ENCODE measurements at places on chromosomes 16 and 17. TPM values are rescaled to one million over a fixed set of nuclear protein-coding genes. Genes with fewer than 3 reads are reported as not detected.
A peak's percentile ranks its signal among the peaks of the same experiment; 100 is the strongest.

KCNH6 gene
- not detected for total RNA-seq

DNA sequence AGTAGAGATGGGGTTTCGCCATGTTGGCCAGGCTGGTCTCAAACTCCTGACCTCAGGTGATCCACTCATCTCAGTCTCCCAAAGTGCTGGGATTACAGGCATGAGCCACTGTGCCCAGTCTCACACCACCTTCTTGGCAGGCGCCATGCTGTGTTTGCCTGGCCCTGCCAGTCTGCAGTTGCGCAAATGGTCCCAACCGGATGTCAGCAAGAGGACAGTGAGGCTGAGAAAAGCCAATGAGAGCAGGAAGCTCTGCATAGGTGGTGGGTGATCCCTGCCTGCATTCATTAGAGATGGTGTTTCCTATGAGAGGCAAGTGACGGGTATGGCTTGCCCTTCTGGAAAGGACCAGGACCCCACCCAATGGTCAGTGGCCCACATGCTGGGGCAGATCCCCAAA lies 59.3 kb downstream of the PECAM1 start:
- DNase-seq, result no peak
- H3K4me3 ChIP-seq, result no peak overlapping the region
- no peaks in the 10 kb centered on the region for H3K36me3 ChIP-seq

ZSCAN10 gene
- total RNA-seq, result not detected

DNA sequence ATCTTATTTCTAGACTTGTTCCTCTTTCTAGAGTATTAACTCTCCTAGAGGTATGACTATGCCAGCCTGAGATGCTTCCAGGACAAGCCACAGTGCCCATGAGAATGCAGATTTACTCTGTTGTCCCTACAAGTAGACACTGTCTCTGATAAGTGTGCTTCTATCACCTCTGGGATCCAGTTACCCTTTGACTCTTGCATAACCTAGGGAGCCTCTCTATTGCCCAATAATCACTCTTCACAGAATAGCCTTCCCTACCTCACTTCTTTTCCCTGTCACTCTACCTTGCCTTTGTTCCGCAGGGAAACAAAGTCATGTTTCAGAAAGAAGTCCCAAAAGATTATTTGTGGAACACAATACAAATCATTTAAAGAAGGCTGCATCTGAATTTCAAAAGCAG lies 1.6 kb upstream of the KRT34 start:
- no peak for DNase-seq
- no peaks in the 10 kb centered on the region for H3K4me1 ChIP-seq
- no peaks in the 10 kb centered on the region for H3K27me3 ChIP-seq
- H3K36me3 ChIP-seq, result no peaks in the 10 kb centered on the region

- no peak overlapping the region for H3K4me3 ChIP-seq
- H3K27ac ChIP-seq, result peak overlapping the region; percentile 90
- H3K27me3 ChIP-seq, result no peaks in the 10 kb centered on the region
- peaks cover 93% of the 10 kb centered on the region for H3K4me1 ChIP-seq
- H3K36me3 ChIP-seq, result peaks cover 20% of the 10 kb centered on the region
These were observed 23.1 kb downstream of the CDC42EP4 start for GRCh38 chr17:73288534-73289302.

- DNase-seq, result no peak
- H3K27me3 ChIP-seq, result no peaks in the 10 kb centered on the region
- H3K4me3 ChIP-seq, result peak overlapping the region; percentile 25
- H3K27ac ChIP-seq, result peak overlapping the region; percentile 35
- no peaks in the 10 kb centered on the region for H3K36me3 ChIP-seq
These were observed 2.6 kb upstream of the TSPOAP1 start for GRCh38 chr17:58330997-58331814.

GRCh38 chr16:29844575-29845331 lies 18.3 kb downstream of the CDIPT start:
- H3K4me3 ChIP-seq, result no peak overlapping the region
- peak; percentile 80 for DNase-seq
- H3K4me1 ChIP-seq, result no peaks in the 10 kb centered on the region
- H3K36me3 ChIP-seq, result peaks cover 76% of the 10 kb centered on the region

DNA sequence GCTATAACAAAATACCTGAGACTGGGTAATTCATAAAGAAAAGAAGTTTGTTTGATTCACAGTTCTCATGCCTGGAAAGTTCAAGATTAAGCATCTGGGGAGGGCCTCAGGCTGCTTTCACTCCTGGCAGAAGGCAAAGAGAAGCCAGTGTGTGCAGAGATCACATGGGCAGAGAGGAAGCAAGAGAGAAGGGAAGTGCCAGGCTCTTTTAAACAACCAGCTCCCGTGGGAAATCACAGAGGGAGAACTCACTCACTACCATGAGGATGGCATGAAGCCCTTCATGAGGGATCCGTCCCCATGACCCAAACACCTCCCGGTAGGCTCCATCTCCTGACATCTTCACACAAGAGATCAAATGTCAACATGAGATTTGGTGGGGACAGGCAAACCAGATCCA lies 501.6 kb downstream of the MAF start:
- DNase-seq, result no peak
- no peak overlapping the region for H3K27ac ChIP-seq
- H3K36me3 ChIP-seq, result no peaks in the 10 kb centered on the region
- no peak overlapping the region for H3K4me3 ChIP-seq

- H3K4me3 ChIP-seq, result no peak overlapping the region
- H3K27me3 ChIP-seq, result no peaks in the 10 kb centered on the region
- H3K36me3 ChIP-seq, result peaks cover 8% of the 10 kb centered on the region
These were observed 11.8 kb downstream of the CYB5B start for GRCh38 chr16:69435977-69436820.

- H3K27me3 ChIP-seq, result peaks cover 18% of the 10 kb centered on the region
- H3K4me3 ChIP-seq, result no peak within 1 kb of the TSS
- H3K36me3 ChIP-seq, result no peaks in the 10 kb centered on the region
- DNase-seq, result no peak
These were observed at the start of gene OTOP3 for GRCh38 chr17:74935585-74936469. Gene OTOP3, plus strand, starts transcription at chr17:74935898. Its CDS starts 24 bp downstream, at chr17:74935922.

DNA sequence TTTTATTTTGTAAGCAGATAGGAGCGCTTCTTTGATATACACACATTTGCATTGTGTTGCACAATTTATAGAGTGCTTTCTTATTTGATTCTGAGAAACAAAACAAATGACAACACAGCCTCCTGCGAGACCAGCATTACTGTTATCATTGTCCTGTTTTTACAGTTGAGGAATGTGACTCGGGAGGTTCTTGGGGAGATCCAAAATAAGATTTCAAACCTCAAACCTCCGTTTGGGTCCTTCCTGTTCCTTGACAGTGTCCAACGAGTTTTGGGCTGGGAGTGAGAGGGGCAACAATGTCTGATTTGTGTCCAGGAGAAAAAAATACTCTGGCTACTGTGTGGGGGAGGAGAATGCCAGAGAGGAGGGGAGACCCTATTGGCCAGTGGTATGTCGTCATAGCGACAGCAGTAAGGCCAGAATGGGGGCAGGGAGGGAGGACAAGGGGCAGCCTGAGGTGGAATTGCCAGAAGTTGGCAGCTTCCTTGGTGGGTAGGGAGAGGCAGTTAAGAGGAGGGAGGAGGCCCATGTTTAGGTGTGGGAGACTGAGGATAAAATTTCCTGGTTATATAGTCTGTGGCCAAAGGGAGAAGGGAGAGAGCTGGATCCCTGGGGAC lies 45.5 kb downstream of the TMEM132E start:
- H3K4me1 ChIP-seq, result peaks cover 9% of the 10 kb centered on the region
- no peak overlapping the region for H3K4me3 ChIP-seq
- H3K27me3 ChIP-seq, result peaks cover 15% of the 10 kb centered on the region
- no peak for DNase-seq
- no peaks in the 10 kb centered on the region for H3K36me3 ChIP-seq

DNA sequence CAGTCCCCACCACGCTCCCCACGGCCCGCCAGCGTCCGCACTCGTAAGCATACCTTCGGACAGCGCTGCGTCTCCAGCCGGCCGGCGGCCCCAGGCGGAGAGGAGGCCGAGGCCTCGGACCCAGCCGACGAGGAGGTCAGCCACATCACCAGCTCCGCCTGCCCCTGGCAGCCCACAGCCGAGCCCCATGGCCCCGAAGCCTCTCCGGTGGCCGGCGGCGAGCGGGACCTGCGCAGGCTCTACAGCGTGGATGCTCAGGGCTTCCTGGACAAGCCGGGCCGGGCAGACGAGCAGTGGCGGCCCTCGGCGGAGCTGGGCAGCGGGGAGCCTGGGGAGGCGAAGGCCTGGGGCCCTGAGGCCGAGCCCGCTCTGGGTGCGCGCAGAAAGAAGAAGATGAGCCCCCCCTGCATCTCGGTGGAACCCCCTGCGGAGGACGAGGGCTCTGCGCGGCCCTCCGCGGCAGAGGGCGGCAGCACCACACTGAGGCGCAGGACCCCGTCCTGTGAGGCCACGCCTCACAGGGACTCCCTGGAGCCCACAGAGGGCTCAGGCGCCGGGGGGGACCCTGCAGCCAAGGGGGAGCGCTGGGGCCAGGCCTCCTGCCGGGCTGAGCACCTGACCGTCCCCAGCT lies 4.9 kb downstream of the TPSG1 start:
- H3K4me3 ChIP-seq, result no peak overlapping the region
- H3K27ac ChIP-seq, result no peak overlapping the region
- no peaks in the 10 kb centered on the region for H3K4me1 ChIP-seq
- DNase-seq, result no peak

- H3K27me3 ChIP-seq, result no peaks in the 10 kb centered on the region
- H3K4me1 ChIP-seq, result no peaks in the 10 kb centered on the region
- H3K27ac ChIP-seq, result no peak overlapping the region
- DNase-seq, result no peak
- no peak overlapping the region for H3K4me3 ChIP-seq
- H3K36me3 ChIP-seq, result no peaks in the 10 kb centered on the region
These were observed 5.5 kb downstream of the GAST start for GRCh38 chr17:41717408-41718286.

All from right atrium auricular region (tissue), 2 donors.